ENCODE measurements at places on chromosomes 5 and 9.

- DNase-seq, result no peak
Observed at GRCh38 chr9:22175972-22176545, 167.0 kb upstream of the CDKN2B start.

GRCh38 chr5:142767178-142767577, 3.0 kb upstream of the ARHGAP26 start:
- no peak for DNase-seq

GRCh38 chr9:107727086-107727780, 237.7 kb upstream of the KLF4 start:
- DNase-seq, result no peak

- DNase-seq, result no peak
Observed at GRCh38 chr5:172659909-172660628, 19.0 kb downstream of the NEURL1B start.

GRCh38 chr5:52392321-52392720, 395.4 kb upstream of the ITGA1 start:
- DNase-seq, result no peak

DNA sequence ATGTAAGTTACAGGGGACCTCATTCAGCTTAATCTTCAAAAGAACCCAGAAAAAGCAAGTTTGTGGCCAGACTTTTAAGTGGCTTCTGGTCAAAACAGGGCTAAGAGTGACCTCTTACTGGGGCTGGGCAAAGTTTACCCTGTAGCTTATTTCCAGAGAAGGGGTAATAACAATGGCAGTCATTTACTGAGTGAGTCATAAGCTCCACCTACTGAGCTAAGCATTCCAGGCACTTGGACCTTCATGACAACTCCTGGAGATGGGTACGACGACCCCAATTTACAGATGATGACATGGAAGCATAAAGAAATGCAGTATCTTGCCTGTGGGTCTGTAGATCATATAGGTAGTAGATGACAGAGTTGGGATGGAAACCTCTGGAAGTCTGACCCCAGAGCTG, 4.7 kb upstream of the GPR151 start:
- no peak for DNase-seq

DNA sequence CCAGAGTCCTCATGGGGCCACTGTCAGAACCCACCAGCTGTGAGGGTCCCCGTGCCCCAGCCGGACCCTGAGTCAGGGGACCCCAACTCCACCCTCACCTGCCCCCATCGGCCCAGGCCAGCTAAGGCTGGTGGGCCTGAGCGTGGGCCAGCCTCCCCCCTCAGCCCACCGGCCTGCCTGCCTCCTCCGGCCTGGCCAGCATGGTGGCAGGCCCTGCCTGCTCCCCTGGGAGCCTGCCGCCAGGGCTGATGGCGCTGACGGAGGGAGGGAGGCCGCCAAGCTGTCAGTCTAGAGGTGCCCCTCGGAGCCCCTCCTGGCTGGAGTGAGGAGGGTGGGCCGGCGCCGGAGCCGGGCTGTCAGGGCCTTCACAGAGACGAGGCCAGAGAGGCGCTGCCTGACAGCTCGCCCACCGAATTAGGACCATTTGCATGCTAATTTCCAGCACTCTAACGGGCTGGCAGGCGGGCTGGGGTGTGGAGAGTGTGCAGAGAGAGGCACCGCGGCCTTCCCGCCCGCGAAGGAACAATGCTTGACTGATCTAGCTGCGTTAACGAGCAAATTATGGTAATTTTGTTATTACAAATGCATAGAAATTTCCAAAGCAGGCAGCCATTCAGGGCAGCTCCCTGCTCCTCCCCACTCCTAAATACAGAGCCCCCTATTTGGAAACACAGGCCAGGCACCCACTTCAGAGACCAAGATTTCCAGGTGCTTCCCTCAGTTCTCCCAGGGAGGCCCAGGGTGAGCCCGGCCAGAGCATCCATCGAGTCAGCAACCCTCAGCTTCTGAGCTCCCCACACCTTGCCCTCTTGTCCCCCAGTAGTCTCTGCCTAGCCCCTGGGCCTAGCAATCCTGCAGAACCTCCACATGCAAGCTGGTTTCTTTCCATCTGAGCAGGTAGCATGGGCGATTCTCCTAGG, 169.3 kb downstream of the PAX5 start:
- no peak for DNase-seq

- no peak for DNase-seq
Observed at GRCh38 chr5:89756955-89757354, 652.6 kb downstream of the CETN3 start.

DNA sequence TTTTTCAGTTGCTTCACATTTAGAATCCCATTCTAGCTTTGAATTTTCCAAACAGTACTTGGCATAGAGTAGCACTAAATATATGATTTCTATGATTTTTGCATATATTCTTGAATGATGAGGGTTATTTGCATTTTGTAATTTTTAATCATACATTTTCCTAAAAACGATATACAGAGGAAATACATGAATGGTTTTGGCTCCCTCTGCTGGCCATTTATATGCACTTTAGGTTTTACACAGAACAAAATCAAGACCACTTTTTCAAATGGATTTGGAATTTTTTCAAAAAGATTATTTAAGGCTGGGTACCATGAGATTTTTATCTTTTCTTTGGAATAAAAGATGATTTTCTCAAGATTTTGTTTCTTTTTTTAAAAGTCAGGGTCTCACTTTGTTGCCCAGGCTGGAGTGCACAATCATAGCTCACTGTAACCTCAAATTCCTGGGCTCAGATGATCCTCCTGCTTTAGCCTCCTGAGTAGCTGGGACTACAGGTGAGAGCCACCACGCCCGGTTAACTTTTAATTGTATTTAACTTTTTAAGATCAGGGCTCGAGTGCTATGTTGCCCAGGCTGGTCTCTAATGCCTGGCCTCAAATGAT, 16.7 kb upstream of the COMMD10 start:
- no peak for DNase-seq

- no peak for DNase-seq
Observed at GRCh38 chr9:16516891-16517290, 353.6 kb downstream of the BNC2 start.

- DNase-seq, result no peak
Observed at GRCh38 chr5:36679221-36679989, 73.0 kb downstream of the SLC1A3 start.

GRCh38 chr5:97072696-97073095, 69.7 kb downstream of the LIX1 start:
- no peak for DNase-seq

DNA sequence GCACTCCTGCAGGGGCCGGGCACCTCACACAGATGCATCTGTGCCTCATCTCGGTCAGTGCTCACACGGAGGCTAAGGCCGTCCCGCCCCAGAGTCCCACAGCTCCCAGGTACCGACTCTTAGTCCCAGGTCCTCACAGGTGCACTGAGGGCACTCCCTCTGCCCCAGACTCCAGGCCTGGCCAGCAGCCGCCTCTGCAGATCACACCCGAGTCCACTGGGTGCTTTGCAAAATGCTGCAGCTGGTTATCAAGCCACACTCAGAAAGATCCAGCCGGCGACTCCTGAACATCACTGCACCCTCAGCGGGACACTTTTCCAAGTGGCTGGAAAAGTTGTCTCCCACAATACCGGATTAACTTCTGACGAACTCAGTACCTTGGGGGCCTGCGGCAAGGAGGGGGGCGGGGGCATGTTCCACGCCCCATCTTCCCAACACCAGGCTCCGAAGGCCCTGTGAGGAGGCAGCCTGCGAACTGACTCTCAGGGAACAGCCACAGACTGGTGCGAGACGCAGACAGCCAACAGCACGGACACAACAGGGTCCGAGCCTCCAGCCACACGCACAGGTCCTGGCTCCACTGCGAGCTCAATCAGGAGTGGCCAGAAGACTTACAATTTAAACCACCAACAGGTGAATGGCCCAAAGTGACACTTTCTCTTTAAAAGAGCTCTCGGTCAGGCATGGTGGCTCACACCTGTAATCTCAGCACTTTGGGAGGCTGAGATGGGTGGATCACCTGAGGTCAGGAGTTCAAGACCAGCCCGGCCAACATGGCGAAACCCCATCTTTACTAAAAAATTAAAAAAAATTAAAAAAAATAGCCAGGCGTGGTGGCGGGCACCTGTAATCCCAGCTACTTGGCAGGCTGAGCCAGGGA, 4.0 kb downstream of the BRD3 start:
- no peak for DNase-seq

DNA sequence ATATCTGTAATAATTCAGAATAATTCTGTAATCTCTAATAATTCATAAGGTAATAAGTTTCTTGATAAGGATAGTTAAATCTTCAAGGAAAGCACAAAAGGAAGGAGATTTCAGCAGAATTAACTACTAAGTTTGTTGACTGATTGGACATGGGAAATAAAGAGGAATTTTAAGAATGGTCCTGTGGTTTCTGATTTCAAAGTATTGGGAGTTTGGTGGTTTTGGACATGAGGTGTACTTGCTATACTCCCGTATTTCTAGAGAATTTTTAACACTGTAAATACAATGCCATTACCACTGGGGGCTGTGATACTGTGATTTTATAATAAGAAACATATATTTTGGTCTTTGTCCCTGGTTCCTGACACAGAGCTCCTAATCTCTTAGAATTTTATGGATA, 123.9 kb downstream of the UNC13B start:
- DNase-seq, result no peak

DNA sequence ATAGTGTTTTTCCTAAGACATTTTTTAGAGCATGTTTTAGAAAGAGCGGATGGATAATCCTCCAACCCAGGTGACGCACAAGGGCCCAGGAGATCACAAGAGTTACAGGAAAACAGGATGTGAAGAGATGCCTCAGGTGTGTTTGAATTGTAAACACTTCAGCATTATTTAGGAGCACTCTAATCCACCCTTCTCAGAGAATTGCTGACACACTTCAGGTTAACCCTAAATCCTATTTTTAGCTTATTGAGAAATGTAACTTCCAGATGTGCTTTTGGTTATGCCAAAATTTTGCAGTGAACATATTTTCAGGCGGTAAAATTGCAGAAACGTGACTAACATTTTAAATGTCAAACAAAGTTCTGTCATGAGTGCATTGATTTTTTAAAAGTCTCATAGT, 755.4 kb upstream of the CTNND2 start:
- DNase-seq, result no peak

DNA sequence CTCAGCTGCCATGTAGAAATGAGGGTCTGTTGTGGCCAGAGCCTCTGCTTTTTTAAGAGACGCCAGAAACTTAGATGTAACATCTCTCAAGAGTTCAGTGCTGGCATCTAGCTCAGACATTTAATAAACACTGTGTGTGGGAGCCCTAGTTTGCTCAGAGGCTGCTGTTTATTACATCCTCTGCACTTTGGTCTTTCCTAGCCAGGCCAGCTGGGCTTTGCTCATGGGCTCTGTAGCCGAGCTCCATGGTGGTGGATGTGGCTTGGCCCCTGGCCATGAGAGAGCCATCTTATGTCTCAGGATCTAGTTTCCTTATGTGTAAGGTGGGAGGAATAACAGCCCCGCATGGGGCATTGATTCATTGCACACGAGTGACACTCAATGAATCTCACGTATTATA, 30.0 kb downstream of the ARHGEF37 start:
- DNase-seq, result no peak

DNA sequence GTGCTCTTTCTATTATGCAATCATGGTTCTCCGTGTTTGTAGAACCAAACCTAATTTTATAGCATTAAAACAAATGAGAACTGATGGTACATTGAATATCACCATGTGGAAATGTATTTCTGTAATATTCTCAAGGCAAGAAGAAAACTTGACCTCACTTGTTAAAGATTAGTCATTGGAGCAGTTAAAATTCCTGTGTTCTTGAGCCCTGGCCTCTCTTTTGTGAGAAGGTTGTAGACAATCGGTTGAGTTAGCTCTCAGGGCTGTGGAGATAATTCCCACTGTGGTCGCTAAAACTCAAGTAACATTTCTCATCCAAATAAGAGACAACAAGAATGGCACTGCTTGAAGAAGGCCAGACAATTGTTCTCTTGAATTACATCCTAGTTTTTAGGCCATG, 216.0 kb upstream of the KLF4 start:
- no peak for DNase-seq

DNA sequence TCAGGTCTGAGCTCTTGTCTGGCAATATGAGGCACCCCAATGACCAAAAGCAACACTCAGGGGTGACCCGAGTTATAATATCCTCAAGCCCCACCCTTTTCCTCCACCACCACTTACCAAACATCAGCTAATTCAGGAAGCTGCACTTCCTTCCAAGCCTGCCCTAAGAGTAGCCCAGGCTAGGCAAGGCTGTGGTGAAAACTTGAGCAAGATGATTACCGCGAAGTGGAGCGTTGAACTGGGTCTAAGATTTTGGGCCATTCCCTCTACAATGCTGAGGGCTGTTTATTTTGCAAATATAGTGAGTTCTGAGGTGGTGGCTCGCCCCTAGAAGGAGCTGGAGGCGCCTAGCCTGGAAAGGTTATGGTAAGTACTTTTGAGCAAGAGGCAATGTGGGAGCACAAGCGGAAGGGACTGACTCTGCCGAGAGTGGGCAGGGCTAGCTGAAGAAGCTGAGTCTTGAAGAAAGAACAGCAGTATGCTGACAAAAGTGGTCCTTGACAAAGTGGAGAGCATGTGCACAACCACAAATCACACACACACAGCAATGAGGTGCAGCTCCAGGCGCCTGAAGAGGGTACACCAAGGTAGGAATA, at the start of gene HK3:
Gene HK3 (minus strand): TSS at position 51 of the 596 bp plus-strand sequence. CDS start 3,187 bp downstream, outside the sequence.
- no peak for DNase-seq

DNA sequence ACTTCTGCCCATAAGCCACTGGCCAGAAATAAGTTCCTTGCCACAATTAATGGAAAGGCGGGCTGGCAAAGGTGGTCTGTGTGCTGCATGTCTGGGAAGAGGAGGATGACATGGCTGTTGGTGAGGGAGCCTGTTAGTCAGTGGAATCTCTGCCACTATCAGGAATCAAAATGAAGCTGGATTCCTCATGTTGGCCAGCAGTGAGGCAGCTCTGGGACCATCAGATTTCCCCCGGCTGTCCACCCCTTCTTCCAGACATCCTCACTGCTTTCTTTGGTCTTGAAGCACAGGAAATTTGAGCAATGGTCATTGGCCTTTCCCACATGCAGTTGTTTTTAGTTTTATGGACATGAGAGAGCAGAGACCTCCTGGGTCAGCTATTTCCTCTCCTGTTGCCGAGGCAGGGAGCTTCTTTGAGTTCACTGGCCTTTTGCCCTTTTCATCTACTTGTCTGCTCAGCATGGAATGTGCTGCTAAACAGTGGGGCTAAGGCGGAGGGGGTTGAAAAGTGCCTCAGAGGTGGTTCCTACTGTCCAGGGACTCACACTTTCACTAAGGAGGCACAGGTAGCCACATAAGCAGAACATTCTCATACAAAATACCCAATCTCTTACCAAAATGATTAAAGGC, 34.8 kb upstream of the NEURL1B start:
- DNase-seq, result no peak

DNA sequence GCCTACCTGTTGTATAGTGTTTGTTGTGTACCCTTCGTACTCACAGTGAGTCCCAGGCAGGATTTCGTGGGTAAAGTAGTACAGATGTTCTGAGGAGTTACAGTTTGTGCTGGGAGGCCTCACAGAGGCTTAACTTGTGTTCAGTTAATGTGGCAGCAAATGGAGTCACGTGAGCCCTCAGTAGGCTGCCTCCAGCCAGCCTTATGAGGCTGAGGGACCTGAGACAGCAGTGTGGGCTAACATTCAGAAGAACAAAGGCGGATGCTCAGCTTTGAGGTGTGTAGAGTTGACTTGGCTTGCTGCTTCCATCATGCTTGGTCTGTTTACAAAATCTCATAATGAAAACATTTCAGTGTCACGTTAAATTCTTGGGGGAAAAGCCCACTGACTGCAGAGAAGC, 118.1 kb downstream of the TRIO start:
- DNase-seq, result no peak

Data from stimulated activated CD8-positive, alpha-beta memory T cell treated with anti-CD3 and anti-CD28 coated beads, Interleukin-7, amount 100 ng/mL, for 48 hours (primary cell).